Skeletal muscle cell (primary cell): ENCODE measurements at places on chromosomes 12 and 14.

GRCh38 chr14:69151458-69152180, 1.3 kb downstream of the DCAF5 start:
- DNase-seq: no peak

- DNase-seq: peak; percentile 23
Observed at GRCh38 chr12:23204933-23205778, 580.2 kb downstream of the ETNK1 start.

- DNase-seq: no peak
Observed at GRCh38 chr12:106978035-106978800, 8.7 kb downstream of the MTERF2 start.

GRCh38 chr14:54175298-54175942, 218.8 kb upstream of the BMP4 start:
- DNase-seq: no peak
